ENCODE measurements at places on chromosomes 4 and X. TPM values are rescaled to one million over a fixed set of nuclear protein-coding genes. Genes with fewer than 3 reads are reported as not detected.

The PGAM4 gene
- total RNA-seq: not detected

The PPP1R3F gene
- 6.5 TPM for total RNA-seq

The SOWAHD gene
- not detected for total RNA-seq

The PRRG1 gene
- total RNA-seq: 13.3 TPM

The IBSP gene
- total RNA-seq: not detected

The PAK3 gene
- 2.3 TPM for total RNA-seq

Data from kidney epithelial cell (primary cell).